ENCODE measurements at places on chromosomes 4 and X.

DNA sequence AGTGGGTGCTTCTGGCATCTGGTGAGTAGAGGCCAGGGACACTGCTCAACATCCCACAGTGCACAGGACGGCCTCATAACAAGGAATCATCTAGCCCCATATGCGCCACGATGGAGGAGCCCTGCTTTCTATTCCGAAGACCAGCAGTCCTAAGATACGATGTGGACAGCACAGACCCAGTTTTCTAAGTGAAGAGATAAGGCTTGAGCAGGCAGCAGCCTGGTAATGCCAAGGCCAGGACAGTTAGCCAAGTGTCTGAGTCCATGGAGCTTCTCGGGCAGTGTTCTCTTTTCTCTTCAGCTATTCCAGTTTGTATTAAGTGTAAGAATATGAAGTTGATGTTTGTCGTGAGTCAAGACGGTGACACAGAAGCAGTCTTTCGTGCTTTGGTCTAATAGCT, 112.7 kb downstream of the TBL1X start:
- no peak for DNase-seq

DNA sequence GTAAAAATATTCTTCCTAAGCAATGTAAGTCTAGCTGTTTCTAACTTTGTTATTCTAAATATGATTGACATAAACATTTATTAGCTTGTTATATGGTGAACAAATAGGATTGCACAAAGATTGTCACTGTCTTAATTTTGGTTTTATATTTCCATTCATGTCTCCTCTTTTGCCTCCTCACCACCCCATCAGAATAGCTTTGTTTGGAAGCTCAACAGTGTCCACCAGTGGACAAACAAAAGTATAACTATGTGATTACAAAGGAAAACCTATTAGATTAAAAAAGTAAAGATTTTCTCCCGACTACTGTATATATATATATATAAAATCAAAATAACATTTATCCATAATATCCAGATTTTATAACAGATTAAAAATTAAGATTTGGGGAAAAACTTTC, 468.2 kb downstream of the ZIC3 start:
- no peak for DNase-seq

DNA sequence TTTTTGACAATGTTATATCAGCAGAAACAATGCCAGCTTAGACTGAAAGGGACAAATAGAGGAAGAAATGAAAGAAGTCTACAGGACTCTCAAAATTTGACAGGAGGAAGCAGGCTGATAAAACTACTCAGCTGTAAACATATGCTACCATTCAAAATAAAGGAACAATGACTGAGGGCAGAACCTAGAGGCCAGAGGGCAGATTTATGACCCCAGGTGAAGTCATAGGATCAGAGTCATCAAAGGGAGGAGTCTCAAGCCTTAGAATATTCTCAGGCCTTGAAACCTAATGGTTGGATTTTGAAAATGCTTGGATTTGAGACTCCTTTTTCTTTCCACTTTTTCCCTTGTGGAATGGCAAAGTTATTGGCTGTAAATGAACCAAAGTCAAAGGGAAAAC, 17.0 kb upstream of the SYTL5 start:
- DNase-seq, result no peak

- no peak for DNase-seq
These were observed 5.0 kb downstream of the GRPEL1 start for GRCh38 chr4:7062816-7063215.

DNA sequence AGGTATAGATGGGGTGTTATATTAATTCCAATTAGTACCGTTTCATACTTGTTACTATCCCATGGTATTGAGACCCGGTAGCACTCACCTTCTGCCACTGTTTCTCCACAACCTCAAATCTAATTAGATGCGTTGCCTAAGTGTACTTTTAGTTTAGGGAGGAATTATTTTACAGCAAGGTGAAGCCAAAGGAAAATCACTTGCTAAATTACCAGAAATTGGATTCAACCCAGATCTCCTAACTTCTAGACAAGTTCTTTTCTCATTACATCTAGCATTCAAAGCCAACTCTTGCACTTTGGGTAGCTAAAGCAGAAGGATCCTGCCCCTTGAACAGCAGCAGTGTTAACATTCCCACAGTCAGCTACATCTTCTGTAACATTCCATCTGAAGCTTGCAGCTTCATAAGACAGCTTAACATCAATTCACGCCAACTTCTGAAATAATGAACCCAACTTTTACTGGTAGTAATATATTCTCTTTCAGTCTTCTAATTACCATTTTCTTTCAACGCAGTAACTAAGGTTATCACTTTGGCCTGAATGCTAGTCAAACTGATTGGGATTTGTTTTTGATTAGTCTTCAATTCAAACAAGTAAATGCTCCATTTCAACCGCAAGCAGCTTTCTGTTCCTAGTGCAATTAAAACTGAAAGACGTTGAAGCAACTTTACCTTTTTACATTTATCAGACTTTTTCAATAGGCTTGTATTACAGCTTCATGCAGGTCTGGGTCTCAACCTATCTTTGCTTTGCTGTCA, 934 bp upstream of the SEC31A start:
- no peak for DNase-seq

- DNase-seq, result no peak
These were observed 9.0 kb upstream of the PAGE5 start for GRCh38 chrX:55210931-55211677.

- DNase-seq, result peak; percentile 31
These were observed 145.4 kb upstream of the PLAC1 start for GRCh38 chrX:134803551-134804183.

DNA sequence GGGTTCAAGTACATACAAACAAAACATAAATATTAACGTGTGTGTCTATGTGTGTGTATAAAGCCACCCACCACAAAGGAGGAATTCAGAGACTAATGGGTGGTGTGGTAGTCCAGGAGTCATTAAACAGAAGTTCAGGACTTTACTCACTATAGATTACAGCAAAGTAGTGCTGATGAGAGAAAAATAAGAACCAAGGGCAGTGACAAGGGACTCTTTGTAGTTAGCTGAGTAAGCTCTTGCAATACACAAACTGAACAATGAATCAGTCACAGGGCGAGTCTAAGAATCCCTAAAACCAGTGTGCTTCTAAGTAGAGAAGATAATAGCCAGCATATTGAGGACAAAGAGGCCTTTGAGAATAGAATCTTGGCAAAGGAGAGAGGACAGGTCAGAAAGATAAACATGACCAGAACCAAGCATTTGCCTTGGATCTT, 232.4 kb downstream of the PPP3CA start:
- no peak for DNase-seq

- no peak for DNase-seq
These were observed 71.0 kb downstream of the SNCA start for GRCh38 chr4:89765966-89766365.

DNA sequence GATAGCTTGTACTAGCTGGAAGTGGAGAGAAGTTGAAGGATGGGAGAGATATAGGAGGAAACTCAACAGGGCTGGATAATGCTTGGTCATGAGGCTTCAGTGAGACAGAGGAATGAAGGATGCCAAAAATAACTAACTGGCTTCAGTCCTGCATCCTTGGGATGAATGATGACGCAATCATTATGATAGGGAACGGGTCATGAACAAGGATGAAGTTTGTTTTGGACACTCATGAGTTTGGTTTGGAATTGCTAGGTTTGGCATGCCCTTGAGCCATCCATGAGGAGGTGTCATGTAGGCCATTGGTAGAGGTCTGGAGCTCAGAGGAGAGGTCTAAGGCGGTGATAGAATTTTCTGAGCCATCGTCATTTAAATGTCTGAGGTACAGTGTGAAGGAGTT, 160.0 kb upstream of the NHS start:
- DNase-seq, result no peak

DNA sequence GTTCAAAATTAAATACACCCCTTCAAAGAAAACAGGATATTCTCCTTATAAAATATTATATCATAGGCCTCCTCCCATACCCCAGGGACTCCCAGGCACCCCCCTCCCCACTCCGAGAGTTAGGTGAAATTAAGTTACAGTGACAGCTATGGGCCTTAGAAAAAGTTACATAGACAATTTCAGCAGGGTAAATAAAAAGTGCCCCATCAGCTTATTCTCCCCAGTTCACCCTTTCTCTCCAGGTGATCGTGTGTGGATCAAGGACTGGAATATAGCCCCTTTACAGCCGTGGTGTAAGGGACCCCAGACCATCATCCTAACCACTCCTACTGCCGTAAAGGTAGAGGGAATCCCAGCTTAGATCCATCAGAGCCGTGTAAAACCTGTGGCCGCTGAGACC, 147.6 kb upstream of the FGF16 start:
- DNase-seq, result no peak

GRCh38 chrX:19372547-19373331, 29.0 kb downstream of the PDHA1 start:
- DNase-seq, result no peak

DNA sequence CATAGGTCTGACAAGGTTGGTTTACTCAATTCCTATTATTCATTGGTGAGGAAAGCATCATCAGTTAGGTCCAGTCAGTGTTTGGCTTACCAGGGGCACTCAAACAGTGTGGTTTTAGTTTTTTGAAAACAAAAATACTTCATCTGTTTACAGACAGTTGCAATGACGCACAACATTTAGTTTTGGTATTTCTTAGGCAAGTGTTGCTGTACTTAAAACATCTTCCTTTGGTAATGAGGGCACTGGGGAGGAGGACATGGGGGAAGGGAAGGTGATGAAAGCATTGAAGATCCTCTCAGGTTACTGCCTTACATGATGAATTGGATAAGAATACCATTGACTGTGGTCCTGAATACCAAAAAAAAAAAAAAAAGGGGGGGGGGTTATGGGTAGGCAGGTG, 93.7 kb upstream of the MAOA start:
- no peak for DNase-seq

DNA sequence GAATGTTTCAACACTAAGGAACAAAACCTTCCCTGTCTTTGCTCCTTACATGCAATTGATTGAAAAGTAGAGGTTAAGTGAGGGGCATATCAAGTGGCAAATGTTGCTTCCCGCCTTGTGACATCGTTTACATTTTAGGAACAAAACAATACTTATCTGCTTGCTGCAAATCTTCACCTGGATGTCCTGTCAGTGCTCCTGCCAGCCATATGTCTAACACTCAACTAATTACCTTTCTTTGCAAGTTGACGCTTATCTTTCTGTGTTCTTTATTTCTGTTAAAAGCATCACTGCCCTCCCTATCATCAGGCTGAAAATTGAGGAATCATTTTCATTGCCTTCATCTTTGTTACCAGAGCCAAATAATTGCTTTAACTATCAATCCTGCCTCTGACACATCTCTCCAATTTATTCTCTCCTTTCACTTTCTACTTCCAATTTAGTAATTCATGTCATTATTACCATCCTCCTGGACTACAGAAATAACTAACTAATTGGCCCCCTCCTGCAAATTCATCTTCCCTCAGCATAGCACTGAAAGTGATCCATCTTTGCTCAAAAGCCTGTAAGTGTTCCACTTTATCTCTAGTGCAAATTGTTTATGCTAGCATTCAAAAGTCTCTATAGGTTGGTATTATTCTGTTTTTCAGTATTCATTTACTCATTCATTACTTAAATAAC, 298.7 kb upstream of the ATOH1 start:
- DNase-seq, result no peak

- DNase-seq, result no peak
These were observed 209.6 kb upstream of the TLL1 start for GRCh38 chr4:165663411-165663810.

GRCh38 chr4:25310803-25311166, 1.8 kb upstream of the ZCCHC4 start:
- no peak for DNase-seq

DNA sequence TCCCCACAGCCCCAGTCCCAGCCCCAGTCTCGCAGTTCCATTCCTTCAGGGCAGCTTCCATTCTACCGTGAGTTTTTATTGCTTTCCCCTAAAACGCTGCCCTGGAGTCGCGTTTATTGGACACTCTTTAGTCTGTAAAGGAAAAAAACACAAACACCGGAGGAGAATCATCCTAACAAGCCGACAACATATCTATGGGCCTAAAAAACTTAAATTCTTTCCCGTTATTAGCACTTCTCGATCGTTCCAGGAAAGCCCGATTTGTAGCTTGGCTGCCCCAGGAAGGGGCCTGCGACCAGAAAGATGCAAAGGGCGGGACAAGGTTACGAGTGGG, 178.5 kb downstream of the CBR4 start:
- no peak for DNase-seq

DNA sequence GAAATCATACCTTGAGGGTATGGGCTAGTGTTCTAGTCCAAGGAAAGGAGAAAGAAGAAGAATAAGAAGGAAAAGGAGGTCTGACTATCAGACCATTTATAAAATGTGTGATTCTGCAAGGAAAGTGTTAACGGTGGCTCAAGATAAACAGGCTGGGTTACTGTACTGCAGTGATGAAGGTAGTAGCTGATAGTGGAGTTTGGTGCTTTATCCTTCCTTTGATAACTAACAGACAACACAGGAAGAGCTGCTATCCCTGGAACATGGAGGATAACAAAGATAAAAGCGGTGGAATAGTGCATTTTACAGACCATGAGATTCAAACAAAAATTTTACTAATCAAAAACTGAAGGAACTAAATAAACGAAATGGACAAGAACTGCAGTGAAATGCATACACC, 2.6 kb downstream of the UNC5C start:
- DNase-seq, result no peak

- no peak for DNase-seq
These were observed at the start of gene LONRF3 for GRCh38 chrX:118974088-118974907. Gene LONRF3, plus strand, starts transcription at chrX:118974618. Its CDS starts 163 bp downstream, at chrX:118974781.

GRCh38 chr4:156201050-156201449, 247.4 kb upstream of the CTSO start:
- no peak for DNase-seq

DNA sequence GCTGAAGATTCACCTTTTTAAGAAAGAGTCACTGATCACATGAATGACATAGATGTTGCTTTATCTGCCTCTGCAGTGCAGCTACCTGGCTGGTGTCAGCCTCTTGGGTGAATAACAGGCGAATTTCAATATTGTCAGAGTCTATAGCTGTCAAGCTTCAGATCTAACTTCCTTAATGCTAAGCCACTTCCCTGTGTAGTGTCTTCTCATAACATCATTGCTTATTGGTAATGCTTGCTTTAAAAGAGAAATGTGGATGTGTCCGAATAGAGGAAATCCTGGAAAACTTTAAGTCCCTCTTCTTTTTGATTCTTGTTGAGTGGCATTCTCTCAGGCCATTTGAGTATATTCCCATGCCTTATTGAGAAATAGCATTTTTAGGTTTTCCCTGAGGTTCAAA, 7.3 kb upstream of the IGFBP7 start:
- DNase-seq, result no peak

DNA sequence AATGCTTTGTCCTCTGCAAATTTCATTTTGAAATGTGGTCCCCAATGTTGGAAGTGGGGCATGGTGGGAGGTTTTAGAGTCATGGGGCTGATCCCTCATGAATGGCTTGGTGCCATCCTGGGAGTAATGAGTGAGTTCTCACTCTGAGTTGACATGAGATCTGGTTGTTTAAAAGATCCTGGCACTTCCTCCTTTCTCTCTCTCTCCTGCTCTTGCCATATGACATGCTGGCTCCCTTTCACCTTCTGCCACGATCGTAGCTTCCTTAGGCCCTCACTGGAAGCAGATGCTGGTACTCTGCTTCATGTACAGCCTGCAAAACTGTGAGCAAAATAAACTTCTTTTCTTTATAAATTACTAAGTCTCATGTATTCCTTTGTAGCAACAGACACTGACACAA, 262.0 kb downstream of the IL15 start:
- no peak for DNase-seq

All from GM12864 (cell line).